BE2C (cell line): ENCODE measurements at places on chromosomes 6 and 20.

DNA sequence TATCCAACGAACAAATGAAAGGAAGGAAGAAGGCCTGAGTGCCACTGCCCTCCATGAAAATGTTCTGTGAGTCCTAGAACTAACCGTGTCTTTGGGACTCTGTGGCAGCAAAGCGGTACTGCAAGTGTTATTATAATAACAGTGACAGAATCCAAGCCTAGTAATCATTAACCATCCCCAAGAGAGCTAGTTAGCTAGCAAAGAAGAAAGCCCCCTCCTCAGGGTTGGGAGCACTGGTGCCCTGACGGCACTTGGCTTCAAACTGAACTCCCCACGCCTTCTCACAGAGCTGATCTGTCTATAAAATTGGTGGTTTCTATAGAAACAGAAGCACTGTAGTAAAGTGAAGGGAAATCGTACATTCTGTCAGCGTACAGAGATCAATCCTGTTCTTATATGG lies 239.8 kb downstream of the PTPRT start:
- DNase-seq = no peak

- DNase-seq = no peak
Measured at GRCh38 chr6:133919362-133919761, 30.4 kb downstream of the TCF21 start.

DNA sequence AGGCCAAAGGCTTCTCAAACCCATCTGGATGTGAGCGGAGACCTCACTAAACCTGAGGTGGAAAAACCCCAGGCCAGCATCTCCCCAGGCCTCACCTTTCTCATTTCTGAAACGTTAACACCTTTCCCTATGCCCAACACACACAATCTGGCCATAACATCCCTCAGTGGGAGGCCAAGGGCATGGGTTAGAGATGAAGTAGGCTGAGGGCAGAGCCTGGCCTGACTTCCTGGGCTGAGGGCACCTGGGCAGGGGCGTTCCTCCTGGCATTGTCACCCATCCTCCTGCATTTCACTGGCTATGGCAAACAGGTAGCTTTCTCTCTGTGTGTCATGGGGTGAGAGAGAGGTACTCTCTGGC lies 8.4 kb downstream of the MOCS1 start:
- no peak for DNase-seq

DNA sequence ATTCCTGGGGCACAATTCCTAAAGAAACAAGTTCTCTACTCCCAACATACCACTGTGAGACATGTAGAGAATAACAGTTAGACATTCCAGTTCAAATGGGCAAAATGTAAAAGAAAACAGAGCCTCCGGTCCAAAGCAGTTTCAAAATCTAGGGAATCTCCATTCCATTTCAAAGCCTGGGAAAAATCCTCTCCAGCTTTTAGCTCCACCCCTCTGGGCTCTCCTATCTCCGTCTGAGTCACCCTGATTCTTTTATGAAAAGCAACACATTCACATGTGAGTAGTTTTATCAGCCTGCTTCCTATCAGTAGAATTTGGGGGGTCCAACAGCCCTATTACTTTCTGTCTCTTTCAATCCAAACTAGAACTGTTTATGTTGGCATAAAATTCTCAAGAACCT lies 3.7 kb downstream of the CSNK2A1 start:
- DNase-seq = no peak

GRCh38 chr20:33113387-33113908 lies 34.0 kb downstream of the BPIFB4 start:
- no peak for DNase-seq

- DNase-seq = no peak
Measured at GRCh38 chr20:20217621-20218020, 150.3 kb upstream of the INSM1 start.

- no peak for DNase-seq
Measured at GRCh38 chr6:122778302-122778701, 1.2 kb upstream of the FABP7 start.

- DNase-seq = no peak
Measured at GRCh38 chr6:105814745-105815536, 271.2 kb upstream of the PRDM1 start.

DNA sequence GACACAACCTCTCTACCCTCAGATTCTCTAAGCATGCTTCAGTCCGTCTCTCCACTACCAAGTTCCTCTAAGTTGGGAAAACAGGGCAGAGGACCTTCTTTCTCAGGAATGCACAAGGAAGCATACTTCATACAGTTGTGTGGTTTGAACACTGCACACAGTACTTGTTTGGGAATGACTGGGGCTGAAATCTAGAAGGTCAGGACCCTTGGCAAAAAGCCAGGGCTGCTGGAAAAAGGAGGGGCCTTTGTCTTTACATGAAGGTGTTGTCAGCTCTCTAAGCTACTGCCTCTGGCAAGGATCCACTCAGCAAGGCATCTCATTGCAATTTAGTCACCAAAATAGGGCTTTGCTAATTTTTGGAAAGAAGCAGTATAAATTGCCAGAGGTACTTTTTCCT lies 20.7 kb upstream of the HEY2 start:
- DNase-seq = no peak

DNA sequence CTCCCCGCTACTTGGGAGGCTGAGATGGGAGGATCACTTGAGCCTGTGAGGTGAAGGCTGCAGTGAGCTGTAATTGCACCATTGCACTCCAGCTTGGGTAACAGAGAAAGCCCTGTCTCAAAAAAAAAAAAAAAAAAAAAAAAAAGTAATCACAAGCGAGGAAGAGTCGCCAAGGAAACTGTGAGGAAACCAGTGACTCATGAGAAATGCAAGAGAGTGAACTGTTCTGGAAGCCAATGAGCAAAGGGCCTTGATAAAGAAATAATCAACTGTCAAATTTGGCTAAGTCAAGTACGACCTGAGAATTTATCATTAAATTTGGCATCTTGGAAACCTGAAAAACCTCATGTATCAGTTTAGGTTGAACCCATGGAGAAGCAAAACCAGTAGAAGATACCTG lies 16.1 kb upstream of the LAMP5 start:
- DNase-seq = no peak

- no peak for DNase-seq
Measured at GRCh38 chr20:4161401-4162251, 146.3 kb upstream of the RNF24 start.

DNA sequence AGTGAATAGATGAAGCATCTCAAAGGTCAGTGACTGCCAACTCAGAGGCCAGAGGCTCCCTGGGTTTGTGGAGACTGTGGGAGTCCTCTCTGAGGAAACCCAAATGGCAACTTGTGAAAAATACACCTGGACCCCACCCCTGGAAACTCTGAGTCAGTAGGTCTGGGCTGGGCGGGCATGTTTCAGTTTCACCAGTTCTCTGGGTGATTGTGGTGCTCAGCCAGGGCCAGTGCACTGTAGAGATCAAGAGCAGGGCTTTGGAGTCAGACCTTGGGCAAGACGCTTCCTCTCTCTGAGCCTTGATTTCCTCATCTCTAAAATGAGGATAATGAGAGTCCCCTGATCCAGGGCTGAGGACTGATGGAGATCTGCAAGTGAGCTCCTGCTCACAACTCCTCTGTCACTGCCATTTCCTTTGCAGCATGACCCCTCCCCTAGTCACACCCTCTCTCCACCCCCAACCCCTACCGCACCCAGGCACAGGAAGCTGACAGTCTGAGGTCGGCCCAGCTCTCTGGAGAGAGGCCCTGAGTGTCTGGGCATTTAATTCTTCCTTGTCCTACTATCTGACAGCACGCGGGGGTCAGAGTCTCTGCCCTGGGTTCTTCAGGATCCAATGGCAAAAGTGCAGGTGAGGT lies 5.1 kb downstream of the DEF6 start:
- no peak for DNase-seq

- DNase-seq = no peak
Measured at GRCh38 chr6:87922947-87923330, 124.7 kb upstream of the SPACA1 start.

GRCh38 chr20:48277266-48277665 lies 492.0 kb upstream of the SULF2 start:
- DNase-seq = no peak

GRCh38 chr6:163181666-163182180 lies 232.8 kb upstream of the QKI start:
- no peak for DNase-seq

GRCh38 chr6:154638369-154638768 lies 94.8 kb upstream of the SCAF8 start:
- no peak for DNase-seq

GRCh38 chr6:148419430-148419829 lies 76.8 kb downstream of the SASH1 start:
- DNase-seq = no peak

- DNase-seq = peak; percentile 84
Measured at GRCh38 chr6:13813621-13814175, 659 bp downstream of the MCUR1 start.

GRCh38 chr6:118304321-118304720 lies 243.8 kb upstream of the PLN start:
- DNase-seq = no peak

DNA sequence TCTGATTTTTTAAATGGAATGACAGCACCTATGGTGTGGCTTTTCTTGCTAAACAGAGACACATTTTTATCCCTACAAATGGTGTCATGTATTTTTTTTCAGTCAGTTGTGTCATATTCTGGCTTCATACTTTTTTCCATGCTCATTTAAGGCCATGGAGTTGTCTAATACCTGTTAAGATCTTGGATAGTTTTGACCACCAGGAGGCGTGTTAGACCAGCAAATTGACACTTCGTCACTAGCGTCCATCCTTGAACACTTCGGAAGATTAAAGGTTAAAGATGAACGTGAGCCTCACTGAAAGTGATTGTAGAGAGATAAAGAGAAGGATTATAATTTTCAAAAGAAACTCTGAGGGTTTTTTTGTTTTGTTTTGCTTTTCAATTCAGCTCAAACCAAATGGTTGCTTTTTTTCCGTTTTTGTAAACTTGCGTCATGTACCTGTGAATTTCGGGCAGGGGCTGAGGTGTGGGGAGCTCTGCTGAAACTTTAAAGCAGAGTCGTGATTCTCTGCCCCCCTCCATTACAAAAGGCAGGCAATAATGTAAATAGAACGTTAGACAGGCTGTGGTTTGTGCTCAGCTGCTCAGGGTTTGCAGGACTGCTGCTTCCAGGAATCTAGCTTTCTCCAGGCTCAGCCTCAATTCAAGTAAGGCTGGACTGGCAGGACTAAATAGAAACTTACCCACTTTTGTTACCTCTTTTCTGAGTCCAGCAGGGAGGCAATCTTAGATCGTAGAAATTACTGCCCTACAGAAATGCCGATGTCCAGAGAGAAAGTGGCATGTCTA lies 245.1 kb downstream of the FOXA2 start:
- DNase-seq = peak; percentile 55

- DNase-seq = peak; percentile 15
Measured at GRCh38 chr6:97195117-97195516, 87.9 kb downstream of the MMS22L start.

DNA sequence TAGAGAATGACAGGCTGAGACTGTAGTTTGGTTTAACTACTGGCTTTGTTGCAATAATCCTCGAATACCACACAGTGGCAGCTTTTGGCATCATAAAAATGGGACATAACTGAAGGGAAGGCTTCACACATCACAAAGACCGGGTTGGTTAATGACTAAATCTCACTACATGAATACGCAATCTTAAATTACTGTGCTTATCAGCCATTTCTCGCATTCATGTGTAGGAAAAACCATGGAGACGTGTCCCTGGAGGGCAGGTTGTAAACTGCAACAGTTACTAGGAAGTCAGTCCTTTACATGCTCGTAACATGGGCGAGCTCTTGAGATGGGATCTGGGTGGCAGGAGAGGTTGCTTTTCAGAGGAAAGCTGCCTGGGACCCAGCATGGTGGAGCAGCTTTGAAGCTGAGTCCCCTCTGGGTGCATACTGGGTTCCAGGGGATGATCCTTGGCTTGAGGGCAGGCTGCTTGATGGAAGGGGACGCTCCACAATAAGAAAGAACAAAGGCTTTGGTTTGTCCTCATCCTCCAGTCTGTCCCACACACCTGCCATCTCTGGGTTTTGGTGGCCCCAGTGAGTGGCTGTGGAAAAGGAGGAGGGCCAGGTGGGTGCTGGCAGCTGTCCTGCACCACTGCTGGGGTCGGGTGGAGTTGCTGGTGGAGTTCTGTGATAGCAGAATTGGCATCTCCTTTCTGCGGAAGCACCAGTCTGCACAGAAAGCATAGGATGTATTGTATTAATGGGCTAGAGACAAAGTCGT lies 2.1 kb downstream of the RPS21 start:
- no peak for DNase-seq

DNA sequence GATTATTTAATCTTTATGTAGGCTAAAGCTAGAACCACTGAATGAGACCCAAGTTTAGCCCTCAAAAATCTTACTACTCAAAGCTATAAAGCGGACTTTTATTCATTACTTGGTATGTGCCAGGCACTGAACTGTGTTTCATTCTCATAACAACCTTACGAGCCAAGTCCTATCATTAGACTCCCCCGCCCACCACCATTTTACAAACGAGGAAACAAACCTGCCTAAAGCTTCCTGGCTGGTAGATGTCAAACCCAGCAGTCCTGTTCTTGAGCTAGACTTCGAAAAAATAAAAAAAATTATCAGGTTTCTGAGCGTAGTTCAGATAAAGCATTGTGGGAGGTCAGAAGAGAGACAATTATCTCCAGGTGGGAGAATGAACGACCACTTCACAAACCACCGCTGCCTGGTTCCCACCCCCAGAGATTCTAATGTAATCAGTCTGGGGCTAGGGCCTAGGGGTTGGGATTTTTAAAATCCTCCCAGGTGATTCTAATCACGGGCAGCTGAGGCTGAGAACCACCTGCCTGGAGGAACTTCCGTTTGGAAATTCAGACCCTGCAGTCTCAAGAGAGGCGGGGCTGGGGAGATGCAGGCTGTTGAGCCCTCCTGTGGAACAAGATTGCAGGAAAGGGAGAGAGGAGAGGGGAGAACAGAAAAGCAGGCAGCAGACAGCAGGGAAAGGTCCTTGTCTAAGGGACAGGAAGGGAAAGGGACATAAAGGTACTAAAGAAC lies 8.6 kb downstream of the ADTRP start:
- DNase-seq = no peak

DNA sequence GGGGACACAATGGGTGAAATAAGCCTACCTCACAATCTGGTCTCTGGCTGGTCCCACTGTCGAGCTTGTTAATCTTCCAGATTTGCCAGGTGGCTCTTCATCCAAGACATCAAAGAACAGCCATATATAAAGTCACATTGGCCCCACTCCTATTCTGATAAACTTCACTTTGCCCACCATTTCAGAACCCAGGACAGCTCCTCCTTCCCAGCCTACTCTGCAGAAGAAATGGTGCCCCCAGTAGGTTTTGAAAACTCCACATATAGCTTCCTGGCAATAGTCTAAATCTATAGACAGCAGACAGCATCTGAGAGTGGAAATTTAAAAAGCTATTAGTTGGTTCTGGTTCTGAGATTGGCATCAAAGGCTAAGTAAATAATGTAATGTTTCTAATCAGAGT lies 143.1 kb upstream of the PCSK2 start:
- no peak for DNase-seq

DNA sequence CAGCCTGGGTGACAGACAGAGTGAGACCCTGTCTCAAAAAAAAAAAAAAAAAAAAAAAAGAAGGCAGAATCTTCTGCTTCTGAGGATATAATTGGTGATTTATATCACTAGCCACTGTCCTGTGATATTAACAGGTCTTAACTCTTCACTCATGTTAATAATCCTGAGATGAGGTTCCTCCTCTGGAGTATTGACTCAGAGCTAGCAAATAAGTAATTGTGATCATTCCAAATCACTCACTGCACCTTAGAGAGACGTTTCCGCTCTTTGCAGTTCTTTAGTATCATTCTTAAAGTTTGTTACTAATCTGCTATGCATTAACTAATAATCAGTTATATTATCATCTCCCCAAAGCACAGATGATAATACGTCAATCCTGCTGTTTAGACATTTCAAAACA lies 41.6 kb upstream of the NOX3 start:
- no peak for DNase-seq

- DNase-seq = no peak
Measured at GRCh38 chr6:21741221-21742109, 147.9 kb downstream of the SOX4 start.

- no peak for DNase-seq
Measured at GRCh38 chr6:11467364-11467763, 70.2 kb upstream of the TMEM170B start.
